Calu3 (cell line): ENCODE measurements at places on chromosomes 11 and 22.

DNA sequence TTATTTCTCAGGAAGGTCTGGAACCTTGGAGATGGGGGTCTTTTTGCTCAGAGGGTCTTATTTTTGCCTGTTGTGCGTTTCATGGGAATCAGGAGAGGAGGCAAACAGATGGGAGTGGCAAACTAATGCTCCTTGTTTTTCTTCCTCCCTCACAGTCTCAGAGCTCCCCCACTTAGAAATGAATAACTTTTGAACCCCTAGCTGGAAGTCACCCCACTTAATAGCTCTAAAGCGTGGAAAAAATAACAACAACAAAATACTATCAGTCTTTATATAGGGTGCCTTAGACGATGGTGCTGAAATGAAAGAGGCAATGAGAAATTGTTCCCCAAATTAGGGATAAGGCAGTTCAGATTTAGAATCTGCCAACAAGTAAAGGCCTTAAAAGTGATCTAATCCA lies 76.8 kb upstream of the BDNF start:
- no peak for DNase-seq

GRCh38 chr11:1356007-1356435 lies 33.7 kb upstream of the BRSK2 start:
- DNase-seq = no peak

DNA sequence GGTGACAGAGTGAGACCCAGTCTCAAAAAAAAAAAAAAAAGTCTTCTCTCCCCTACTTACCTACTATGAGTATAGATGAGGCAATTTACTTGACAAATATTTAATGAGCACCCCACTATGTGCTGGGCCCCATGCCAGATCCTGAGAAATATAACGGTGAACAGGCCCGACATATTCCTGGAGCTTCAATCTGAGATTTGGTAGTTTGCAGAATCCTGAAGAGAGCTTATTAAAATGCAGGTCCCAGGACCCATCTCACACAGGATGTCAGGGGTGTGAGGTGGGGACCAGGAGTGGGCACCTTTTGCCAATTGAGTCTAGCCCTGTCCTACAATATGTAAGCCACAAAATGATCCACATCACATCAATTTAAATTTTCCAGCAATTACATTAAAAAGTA lies 44.0 kb downstream of the KCNJ4 start:
- no peak for DNase-seq

GRCh38 chr22:27075028-27075678 lies 417.8 kb downstream of the MIAT start:
- no peak for DNase-seq

DNA sequence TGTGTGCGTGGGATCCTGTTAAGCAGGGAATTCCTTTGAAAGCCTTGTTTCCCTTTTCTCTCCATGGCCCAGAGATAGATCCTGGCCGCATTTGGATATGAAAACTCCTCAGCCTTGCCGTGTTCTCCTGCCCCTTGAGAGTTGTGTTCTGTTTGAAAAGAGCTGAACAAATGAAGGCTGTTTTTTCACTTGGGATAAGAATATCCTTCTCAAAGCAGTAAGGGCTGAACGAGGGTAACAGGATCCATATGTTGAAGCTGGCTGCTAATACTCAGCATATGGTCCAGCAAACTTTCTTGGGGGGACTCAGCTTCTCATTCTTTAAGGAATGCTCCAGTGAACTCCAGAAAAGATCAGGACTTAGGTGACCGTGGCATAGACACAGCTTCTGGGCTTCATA lies 114.5 kb upstream of the TTC12 start:
- DNase-seq = no peak

DNA sequence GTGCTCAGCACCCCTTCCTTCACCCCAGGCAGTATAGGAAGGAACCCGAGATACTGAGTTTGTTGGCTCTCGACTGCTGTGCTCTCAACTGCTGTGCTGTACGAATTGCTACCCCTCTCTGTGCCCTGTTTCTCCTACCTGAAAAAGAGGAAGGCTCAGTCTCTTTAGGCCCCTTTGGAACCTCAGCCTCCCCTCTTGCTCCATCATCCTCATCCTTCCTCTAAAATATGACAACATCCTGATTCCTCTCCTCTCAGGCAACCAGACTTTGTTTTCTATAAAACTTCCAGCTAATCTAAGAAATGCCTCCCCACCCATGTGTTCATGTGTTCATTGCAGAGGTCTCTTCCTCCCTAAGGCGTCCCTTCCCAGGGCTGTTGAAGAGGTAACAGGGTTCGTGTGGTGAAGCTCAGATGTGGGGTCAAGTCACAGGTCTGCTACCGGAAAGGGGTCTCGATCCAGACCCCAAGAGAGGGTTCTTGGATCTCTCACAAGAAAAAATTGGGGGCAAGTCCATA lies 35.5 kb upstream of the CD82 start:
- DNase-seq = no peak

DNA sequence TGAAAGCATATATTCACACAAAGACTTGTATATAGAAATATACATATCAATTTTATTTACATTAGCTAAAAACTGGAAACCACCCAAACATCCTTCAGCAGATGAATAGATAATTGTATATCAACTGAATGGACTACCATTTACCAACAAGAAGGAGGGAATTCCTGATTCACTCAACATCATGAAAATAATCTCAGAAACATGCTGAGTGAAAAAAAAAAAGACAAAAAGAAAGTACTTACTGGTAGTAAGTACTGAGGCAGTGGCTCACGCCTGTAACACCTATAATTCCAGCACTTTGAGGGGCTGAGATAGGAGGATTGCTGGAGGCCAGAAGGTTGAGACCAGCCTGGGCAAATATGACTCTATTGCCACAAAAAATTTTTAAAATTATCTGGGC lies 7.4 kb upstream of the IPO7 start:
- DNase-seq = no peak

- no peak for DNase-seq
These were observed 112.8 kb downstream of the TRPC6 start for GRCh38 chr11:101470881-101471520.
